NCI-H1105 treated with DMSO at 0.1 percent for 48 hours (cell line): ENCODE measurements at places on chromosomes 7 and 10.

GRCh38 chr10:52312942-52313255 is 1.2 kb upstream of the DKK1 start:
- DNase-seq = no peak

DNA sequence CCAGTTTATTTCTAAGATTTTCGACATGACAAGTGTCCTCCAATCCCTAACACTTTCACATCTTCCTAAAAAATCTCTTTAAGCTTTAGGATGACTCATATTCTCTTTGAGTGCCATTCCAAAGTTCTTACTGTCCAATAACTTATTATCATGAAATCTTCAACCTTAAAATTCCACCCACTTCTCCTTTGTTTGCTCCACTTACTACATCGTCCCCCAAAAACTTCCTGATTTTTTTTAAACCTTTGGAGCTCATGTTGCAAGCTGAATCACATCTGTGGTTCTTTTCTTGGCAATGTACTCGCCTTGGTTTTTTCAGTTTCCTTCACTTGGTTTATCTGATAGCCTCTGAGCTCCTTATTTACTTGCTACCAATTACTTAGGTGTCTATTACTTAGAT is 39.2 kb upstream of the JCAD start:
- DNase-seq = no peak

DNA sequence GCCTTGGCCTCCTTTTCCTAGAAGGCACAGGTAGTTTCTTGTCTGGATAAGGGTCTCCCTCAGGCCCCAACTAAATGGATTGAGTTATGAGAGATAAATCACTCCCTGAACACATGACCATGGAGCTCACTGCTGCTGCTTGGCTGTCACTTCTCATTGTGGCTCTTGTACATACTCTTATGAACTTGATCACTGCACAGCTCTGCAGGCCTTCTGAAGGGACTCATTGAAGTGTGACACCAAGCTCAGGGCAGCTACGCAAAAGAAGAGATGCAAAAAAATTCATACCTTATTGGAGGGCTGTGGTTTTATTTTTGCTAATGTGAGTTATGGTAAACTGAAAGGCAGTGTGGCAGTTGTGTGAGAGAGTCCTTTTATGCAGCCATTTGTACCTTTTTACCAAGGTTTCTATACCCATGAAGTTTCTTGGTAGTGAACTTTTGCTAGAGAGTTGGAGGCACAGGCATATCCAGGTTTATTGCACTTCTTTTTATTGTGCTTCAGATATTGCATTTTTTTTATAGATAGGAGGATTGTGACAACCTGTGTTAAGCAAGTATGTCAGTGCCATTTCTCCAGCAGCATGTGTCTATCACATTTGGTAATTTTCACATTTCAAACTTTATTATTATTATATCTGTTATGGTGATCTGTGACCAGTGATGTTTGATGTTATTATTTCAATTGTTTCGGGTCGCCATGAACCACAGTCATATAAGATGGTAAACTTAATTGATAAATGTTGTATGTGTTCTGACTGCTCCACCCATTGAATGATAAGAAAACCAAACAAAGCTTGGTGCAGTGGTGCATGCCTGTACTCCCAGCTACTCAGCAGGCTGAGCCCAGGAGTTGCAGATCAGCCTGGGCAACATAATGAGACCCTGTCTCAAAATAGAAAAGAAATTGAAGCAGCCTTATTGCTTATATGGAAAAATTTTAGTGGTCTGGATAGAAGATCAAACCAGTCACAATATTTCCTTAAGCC is 100.6 kb downstream of the LRRC4 start:
- DNase-seq = no peak

GRCh38 chr7:110780712-110781111 is 310.2 kb upstream of the LRRN3 start:
- peak; percentile 27 for DNase-seq

DNA sequence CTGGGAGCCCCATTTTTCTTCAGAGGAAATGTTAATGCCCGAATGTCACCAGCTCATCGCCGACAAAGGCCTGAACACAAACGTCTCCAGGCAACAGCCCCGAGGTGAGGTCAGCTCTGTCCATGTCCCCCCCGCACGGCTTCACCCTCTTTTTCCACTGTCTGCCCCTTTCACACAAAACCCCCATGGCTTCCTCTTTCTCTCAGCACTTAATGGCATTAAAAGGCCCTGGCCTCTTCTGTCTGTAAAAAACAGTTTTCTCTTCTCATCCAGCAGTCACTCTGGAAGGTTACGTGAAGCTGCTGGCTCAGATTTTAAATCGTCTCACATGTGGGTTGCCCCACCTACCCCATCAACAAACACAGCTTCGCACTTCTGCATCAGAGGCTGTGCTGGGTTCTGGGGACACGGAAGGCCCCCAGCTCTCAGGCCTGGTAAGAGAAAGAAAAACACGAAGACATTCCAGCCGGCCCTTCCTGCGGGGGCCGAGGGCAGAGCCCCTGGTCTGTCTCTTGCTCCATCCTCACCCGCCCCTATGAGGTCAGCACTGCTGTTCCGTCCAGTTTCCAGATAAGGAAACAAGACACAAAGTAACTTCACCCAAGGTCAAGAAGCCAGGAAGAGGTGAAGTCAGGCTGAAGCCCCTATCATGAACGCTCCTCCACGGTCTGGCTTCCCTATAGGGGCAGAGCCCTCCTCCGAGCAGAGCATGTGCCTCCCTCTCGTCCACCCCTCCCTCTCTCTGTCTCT is 91.1 kb upstream of the PDGFA start:
- no peak for DNase-seq

- DNase-seq = no peak
These were observed 864.8 kb downstream of the GATA3 start for GRCh38 chr10:8919280-8919679.

DNA sequence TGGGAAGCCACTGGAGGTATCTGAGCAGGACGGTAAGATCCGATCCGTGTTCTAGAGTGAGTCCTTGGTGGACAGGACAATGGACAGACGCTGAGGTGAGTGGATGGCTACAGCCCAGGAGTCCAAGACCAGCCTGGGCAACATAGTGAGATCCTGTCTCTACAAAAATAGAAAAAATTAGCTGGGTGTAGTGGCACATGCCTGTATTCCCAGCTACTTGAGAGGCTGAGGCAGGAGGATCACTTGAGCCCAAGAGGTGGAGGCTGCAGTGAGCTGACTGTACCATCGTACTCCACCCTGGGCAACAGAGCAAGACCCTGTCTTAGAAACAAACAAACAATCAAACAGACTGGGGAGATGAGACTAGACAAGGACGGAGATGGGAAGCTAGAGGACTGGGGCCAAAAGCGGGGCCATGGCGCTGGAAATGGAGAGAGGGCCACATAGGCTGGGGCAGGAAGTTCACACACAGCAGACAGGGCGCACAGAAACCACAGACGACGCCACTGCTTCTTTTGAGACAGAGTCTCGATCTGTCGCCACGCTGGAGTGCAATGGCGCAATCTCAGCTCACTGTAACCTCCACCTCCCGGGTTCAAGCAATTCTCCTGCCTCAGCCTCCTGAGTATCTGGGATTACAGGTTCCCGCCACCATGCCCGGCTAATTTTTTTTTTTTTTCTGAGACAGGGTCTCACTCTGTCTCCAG is 24.7 kb downstream of the DAGLB start:
- DNase-seq = no peak

- DNase-seq = no peak
These were observed 60.4 kb downstream of the KLRG2 start for GRCh38 chr7:139423091-139423490.

GRCh38 chr10:3053155-3053554 is 14.2 kb upstream of the PFKP start:
- no peak for DNase-seq

DNA sequence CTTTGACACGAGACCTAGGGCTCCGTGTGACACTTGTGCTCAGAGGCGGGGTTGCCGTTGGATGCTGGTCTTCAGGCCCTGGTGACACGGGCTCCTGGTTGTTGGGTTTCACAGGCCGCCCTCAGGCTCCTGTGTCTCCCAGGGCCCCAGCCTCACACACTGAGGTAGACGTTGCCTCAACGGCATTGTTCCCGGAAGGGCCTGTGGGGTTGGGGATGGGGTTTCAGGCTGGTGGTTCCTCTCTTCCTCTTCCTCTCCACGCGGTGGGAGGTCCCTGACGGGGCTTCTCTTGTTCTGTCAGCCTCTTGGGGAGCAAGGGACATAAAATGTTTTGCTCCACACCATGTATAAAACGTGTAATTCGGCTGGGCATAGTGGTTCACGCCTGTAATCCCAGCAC is 125.1 kb downstream of the TRRAP start:
- no peak for DNase-seq

DNA sequence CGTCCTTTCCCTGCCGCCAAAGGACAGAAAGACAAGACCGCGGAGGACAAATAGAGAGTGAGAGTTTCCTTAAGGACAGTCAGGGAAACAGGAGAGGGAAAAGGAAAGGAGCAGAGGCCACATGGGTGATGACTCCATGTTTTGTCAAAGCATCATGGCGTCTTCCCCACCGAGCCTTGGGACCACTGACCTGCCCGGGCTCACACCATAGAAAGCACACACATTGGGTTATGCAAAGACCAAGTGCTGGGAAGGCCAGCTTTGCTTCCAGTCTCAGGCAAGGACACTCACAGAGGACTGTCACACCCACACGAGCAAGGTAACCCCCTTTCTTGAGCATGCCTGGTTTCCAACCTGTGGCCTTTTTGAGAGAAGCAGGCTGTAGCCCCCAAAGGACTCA is 23.3 kb upstream of the HABP2 start:
- no peak for DNase-seq

- peak; percentile 62 for DNase-seq
These were observed 687 bp downstream of the EPDR1 start for GRCh38 chr7:37920849-37921805.

GRCh38 chr7:20557116-20557515 is 58.4 kb upstream of the ABCB5 start:
- no peak for DNase-seq

GRCh38 chr7:117979954-117980497 is 106.8 kb upstream of the CTTNBP2 start:
- no peak for DNase-seq

DNA sequence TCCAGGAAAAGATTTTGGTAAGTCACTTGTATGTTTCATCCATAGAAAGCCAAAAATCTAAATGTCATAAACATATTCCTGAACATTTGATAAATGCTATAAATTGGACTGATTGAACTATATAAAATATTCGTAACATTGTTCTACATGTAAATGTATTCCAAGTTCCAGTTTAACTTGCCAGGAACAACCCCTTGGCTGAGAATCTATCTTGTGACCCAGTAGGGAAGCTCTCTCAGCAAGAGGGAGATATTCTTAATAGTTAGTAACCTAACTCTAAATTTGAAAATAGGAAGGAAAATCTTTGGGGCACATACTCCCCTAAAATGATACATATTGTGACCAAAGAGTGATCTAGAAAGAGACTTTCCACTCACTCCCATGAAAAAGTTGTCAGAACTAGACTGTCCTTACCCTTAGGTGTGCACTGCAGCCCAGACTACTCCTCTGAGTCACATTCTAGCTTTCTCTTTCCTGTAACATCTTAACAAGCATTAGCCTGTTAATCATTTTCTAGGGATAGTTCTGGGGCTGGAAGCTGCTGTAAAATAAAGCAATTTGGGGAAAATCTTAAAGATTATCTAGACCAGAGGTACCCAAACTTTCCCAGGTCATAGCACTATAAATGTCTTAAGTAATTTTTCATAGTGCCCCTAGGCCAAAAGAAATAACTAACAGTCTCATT is 73.7 kb upstream of the SKAP2 start:
- DNase-seq = no peak

DNA sequence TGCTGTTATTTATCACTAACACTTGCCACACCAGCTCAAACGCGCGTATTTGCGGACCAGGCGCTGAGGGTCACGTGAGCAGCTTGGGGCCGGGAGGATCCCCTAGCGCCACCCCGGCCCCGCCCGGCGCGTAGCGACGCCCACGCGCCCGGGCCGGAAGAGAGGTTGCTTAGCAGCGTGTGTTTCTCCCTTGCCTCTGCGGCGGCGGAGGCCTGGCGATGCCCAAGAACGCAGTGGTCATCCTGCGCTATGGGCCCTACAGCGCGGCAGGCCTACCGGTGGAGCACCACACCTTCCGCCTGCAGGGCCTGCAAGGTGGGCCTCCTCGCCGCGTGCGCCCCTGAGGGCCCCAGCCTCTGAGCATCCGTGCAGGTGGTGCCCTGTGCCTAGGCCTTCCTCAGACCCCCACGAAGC is at the start of gene C10orf53:
Gene C10orf53, plus strand, starts transcription at position 172 of the 414 bp plus-strand sequence. Its CDS starts 47 bp downstream, at position 219.
- DNase-seq = no peak

- no peak for DNase-seq
These were observed 13.7 kb downstream of the CPED1 start for GRCh38 chr7:121002048-121002756.

DNA sequence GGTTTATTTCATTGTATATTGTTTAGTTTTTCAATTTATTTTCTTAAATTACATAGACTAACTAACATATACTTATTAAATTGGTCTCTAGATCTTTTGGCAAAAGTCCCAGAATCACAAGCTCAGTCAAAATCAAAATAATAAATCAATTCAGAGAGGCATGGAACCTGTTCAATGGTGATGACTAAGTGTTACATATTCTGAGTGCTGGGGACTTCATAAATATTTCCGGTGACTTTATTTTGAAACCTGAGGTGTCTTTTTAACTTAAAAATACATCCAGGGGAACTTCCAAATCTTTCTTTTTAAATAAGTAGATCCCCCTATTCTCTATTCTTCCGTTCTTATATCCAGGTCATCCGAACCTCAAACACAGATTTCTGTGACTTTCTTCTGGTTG is 89.6 kb upstream of the ZNF804B start:
- peak; percentile 75 for DNase-seq

GRCh38 chr7:73433924-73434700 is 534 bp downstream of the FZD9 start:
- DNase-seq = no peak

DNA sequence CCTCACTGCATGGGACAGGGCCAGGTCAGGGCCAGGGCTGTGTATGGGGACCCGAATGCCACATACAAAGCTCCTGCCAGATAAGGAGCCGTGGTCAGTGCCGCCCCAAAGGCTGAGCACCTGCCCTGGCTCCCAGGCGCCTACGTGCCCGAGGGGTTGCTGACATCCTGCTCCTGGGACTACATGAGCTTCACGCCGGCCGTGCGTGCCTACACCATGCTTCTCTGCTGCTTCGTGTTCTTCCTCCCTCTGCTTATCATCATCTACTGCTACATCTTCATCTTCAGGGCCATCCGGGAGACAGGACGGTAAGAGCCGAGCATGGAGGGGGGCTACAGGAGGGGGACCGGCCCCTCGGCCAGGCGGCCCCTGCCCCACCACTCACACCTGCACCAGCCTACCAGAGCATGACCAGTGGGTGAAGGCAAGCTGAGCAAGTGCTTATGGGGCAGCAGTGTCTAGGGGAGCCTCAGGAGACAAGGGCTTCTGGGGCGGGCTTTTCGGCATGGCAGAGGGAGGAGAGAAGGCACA is 4.9 kb downstream of the OPN4 start:
- DNase-seq = no peak

- no peak for DNase-seq
These were observed 31.3 kb upstream of the TPST1 start for GRCh38 chr7:66173856-66174255.

- no peak for DNase-seq
These were observed 950 bp upstream of the GCC1 start for GRCh38 chr7:127586346-127586745.

GRCh38 chr7:112064627-112065385 is 141.4 kb downstream of the DOCK4 start:
- DNase-seq = no peak
